ENCODE measurements at places on chromosomes 11 and 22. TPM values are rescaled to one million over a fixed set of nuclear protein-coding genes. Genes with fewer than 3 reads are reported as not detected.

Gene TBX1
- 2.0 TPM for total RNA-seq

Gene MAPK8IP1
- total RNA-seq = 12.8 TPM

Gene SERPING1
- total RNA-seq = 81.7 TPM

Gene RBM7
- 55.9 TPM for total RNA-seq

Gene FEN1
- total RNA-seq = 22.5 TPM

Gene TBC1D22A
- 22.5 TPM for total RNA-seq

Gene OR5T2
- not detected for total RNA-seq

Gene WNT11
- 0.62 TPM for total RNA-seq

Gene CTSD
- 185 TPM for total RNA-seq

Gene TNNT3
- not detected for total RNA-seq

Gene SPDYC
- not detected for total RNA-seq

Gene DKK3
- total RNA-seq = 41.8 TPM

- DNase-seq = no peak
Measured at GRCh38 chr11:19573666-19574065, 139.0 kb upstream of the NAV2 start.

GRCh38 chr11:129855086-129855485 lies 39.4 kb downstream of the TMEM45B start:
- no peak for DNase-seq

- DNase-seq = peak; percentile 18
Measured at GRCh38 chr22:20403779-20404140, 9.8 kb downstream of the ZNF74 start.

DNA sequence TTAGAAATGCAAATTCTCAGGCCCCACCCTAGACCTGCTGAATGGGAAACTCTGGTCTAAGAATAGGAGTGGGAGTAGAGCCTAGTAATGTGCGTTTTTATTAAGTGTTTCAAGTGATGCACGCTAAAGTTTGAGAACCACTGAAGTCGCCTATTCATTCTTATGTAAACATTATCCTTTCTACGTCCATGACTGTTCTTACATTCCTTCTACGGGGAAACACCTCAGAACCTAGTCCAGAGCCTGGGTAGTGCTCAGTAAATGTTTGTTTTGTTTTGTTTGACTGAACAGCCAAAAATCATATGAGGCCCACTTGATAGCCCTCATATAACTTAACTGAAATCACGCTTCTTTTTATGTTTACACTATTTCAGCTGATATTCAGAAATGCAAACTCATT lies 29.8 kb downstream of the VSIG10L2 start:
- DNase-seq = no peak

- no peak for DNase-seq
Measured at GRCh38 chr22:48636746-48637145, 1190.9 kb downstream of the BRD1 start.

DNA sequence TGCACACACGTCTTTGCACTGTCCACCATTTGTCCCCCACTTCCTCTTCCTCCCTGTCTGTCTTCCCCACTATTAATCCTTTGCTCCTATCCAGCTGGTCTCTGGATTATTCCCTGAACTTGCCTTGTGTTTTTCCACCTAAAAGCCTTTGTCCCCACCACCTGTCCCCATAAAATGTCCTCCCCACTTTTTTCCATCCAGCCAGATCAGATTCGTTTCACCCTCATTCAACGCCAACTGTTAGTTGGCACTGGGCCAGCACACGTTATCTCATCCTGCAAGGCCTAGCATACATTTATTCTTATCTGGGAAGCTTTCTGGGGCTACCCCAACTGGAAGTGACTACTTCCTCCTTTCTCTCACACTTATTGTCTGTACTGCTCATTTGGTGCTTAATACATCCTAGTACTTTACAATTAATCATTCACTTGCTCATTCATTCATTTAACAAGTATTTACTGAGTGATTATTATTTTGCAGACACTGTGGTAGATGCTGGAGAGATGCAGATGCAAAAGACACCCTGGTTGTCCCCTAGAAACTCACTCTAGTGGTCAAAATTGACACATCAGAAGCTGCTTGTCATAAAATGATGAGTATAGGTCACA lies 96.2 kb downstream of the RASSF10 start:
- no peak for DNase-seq

GRCh38 chr11:62140304-62141110 lies 16.7 kb downstream of the INCENP start:
- no peak for DNase-seq

- DNase-seq = peak; percentile 93
Measured at GRCh38 chr22:50250555-50251476, at the start of gene HDAC10. TSS of gene HDAC10 (minus strand) at chr22:50251265. CDS start at chr22:50251032, 233 bp downstream.

GRCh38 chr22:23850136-23850611 lies 7.5 kb upstream of the SLC2A11 start:
- no peak for DNase-seq

DNA sequence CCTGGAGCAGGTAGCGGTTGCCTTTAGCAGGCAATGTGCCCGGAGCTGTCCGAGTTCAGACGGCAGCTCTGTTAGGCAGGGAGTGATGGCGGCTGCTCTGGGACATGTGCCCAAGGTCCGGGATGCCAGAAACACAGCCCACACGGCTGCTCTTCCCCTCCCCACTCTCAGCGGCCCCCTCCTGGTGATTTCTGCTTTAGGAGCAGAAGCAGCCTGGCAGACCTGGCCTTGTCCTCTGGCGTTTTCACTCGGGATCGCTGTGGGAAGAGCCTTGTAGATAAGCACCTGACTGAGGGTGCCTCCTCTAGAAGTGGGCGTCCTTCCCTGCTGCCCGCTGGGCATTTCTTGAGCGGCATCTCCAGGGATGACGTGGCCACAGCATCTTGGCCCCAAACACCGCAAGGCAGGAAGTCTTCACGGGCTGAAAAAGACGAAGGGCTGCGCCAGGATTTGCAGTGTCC lies 392.2 kb downstream of the TBC1D22A start:
- DNase-seq = no peak

DNA sequence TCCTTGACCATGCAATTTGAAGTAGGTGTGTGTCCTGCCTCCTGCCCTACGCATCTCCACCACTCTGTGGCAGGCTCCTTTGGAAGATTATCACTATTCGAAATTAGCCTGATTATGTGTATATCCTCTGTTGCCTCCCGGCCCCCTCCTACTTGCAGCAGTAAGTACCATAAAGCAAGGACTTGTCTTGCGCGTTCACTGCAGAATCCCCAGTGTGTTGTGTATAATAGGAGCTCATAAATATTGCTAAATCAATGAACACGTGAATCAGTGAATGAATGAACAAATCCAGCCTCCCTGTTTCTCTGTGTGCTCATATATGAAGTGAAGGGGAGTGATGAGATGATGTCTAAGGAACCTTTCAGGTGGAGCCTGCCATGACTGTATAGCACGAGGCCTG lies 210.7 kb downstream of the DBX1 start:
- no peak for DNase-seq

DNA sequence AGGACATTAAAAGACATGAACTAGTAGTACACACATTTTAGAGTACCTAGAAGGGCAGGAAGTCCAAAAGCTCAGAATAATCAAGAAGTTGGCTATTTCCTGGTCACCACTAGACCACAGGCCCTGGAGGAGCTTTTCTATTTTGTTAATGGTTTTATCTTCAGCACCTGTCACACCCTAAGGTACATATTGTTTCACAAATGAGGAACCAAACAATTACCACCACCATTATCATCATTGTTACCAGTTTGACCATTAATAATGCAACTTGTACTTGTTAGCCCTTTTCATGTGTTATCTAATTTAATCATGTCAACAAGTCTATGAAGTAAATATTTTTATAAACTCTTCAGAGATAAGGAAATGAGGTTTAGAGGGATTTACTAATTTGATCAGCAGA lies 4.9 kb downstream of the MRPL48 start:
- DNase-seq = no peak

DNA sequence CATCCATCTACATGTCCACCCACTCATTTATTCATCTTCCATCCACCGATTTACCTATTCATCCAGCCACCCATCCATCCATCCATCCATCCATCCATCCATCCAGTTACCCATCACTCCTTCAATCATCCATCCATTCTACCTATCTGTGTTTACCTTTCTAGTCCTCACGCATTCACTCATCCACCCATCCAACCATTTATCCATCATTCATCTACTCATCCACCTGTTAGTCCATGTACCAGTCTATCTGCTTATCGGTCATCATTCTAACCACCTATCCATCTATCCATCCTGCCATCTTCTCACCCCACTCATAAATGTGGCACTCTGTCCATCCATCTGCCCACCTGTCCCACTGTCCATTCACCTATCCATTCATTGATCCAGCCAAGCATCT lies 21.9 kb upstream of the MYEOV start:
- no peak for DNase-seq

GRCh38 chr22:20517422-20517821 lies 10.0 kb downstream of the MED15 start:
- no peak for DNase-seq

DNA sequence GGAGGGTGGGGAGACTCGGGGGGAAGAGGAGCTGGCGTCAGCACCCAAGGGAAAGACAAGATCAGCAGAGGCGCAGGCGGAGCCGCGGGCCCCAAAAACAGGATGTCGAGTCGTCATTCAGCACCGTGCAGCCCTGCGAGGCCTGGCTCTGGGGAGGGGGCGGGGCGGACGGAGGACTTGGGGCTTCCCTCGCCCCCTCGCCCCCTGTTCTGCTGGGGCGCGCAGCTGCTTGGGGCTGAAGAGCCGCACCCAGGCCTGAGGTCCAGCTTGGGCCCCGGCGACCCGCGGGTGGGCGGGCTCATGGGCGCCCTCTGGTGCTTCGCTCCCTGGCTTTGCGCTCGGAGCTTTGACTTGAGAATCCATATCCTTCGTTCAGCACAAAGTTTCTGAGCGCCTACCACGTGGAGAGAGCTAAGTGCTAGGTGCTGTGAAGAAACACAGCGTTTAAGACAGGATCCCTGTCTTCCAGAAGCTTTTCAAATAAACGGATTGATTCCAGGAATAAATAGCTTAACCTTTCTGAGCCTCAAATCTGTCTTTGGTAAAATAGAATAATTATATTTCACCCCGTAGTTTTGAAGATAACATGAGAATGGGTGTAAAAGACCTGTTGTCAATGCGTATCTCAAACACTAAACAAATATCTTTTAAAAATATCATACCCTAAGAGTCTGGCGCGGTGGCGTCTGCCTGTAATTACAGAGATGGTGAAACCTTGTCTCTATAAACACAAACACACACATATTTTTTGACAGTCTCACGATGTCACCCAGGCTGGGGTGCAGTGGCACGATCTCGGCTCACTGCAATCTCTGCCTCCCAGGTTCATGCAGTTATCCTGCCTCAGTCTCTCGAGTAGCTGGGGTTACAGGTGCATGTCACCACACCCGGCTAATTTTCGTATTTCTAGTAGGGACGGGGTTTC lies 929 bp upstream of the RHOG start:
- DNase-seq = peak; percentile 95

- no peak for DNase-seq
Measured at GRCh38 chr22:37409031-37409430, 18.2 kb downstream of the ELFN2 start.

GRCh38 chr11:75351541-75351790 lies at the start of gene ARRB1:
TSS of gene ARRB1 (minus strand) at chr11:75351661. CDS start at chr11:75351607, 54 bp downstream.
- DNase-seq = peak; percentile 82

- peak; percentile 67 for DNase-seq
Measured at GRCh38 chr11:62601122-62601371, 618 bp downstream of the MTA2 start.

- DNase-seq = no peak
Measured at GRCh38 chr11:24623121-24623520, 126.3 kb downstream of the LUZP2 start.

DNA sequence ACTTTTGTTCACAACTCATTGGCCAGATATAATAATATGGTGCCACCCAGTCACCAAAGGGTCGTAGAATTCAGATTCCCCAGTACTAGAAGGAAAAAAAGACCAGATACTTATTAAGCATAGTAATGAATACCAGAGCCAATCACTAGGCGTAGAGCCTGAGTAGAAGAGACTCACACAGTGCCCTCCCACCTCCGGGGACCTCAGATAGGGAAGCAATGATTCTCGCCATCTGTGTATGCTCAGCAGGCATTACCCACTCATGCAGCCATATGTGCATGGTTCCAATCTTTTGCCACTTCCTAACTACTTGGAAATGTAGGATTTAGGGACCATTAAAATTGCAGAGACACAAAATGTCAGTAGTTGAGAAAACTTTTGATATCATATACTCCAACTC lies 85.3 kb downstream of the C11orf87 start:
- no peak for DNase-seq

- DNase-seq = no peak
Measured at GRCh38 chr22:39894554-39895092, 1.1 kb upstream of the ENTHD1 start.

DNA sequence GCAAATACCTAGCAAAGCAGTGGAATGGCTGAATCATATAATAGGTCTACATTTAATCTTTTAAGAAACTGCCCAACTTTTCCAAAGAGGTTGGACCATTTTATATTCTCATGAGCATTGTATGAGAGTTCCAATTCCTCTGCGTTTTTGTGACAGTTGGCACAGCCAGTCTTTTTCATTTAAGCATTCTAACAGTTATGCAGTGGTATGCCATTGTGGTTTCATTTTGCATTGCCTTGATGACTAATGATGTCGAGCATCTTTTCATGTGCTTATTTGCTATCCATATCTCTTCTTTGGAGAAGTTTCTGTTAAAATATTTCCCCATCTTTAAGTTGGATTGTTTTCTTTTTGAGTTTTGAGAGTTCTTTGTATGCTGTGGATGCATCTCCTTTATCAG lies 38.7 kb downstream of the EIF3F start:
- DNase-seq = no peak

GRCh38 chr11:58958500-58958899 lies 19.2 kb downstream of the GLYATL1 start:
- DNase-seq = peak; percentile 75

DNA sequence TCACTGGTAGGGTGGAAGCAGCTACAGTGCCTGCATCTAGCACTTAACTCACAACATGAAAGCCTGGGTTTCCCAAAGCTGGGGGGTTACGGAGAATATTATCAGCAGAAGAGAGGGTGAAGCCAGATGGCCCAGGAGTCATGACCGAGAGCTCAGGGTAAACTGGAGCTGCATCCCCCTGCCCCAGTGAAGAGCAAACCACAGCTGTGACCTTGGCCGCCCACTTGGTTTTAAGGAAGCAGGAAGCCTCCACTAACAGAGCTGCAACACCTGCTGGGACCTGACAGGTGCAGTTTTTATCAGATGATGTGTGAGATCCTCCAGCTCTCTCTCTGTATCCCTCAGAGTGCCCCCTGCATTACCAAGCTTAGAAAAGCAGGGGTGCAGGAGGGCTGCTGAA lies 20.9 kb downstream of the TCP11L1 start:
- DNase-seq = peak; percentile 32

DNA sequence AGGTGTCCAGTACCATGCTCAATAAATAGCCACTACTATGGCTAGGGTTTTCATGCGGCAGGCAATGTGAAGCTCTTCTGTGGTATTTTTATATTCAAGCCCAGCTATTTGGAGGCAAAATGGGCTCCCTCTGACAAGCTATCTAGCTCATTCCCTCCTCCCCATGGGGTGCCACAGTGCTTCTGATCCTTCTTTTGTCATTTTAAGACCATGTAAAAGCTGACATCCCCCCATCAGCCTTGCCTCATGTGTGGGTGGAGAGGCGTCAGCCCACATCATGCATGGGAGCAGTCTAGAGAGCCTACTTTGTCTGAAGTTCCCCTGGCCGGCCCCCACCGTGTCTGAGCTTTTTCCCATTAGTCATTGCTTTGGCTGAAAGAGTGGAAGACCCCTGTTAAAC lies 59.8 kb downstream of the NAV2 start:
- DNase-seq = peak; percentile 91
